Stimulated activated CD4-positive, alpha-beta T cell treated with anti-CD3 and anti-CD28 coated beads, Interleukin-2, amount 100 ng/mL, for 4 hours (primary cell): ENCODE measurements at places on chromosomes 2 and 18.

- no peak for DNase-seq
These were observed 154.5 kb downstream of the RPIA start for GRCh38 chr2:88845772-88846661.

- DNase-seq, result no peak
These were observed 119.2 kb upstream of the FHL2 start for GRCh38 chr2:105517814-105518705.

GRCh38 chr2:69616755-69617154, 26.8 kb downstream of the AAK1 start:
- peak; percentile 41 for DNase-seq

DNA sequence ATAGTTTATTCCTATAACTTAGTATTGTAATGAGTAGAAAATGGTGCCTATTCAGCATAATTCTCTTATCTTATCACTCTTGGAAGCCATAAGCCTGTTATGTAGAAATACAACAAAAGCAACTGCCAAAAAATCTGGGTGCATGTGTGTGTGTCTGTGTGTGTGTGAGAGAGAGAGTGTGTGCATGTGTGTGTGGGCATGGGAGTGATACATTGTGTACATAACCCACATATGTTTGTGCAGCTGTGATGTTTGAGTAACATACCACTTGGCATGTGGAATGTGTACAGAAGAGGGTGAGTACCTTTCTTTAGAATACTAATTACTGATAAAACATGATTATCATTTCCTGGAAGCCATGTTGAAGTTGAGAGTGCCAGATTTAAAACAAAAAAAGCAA, 642.3 kb upstream of the SYT4 start:
- DNase-seq, result no peak

DNA sequence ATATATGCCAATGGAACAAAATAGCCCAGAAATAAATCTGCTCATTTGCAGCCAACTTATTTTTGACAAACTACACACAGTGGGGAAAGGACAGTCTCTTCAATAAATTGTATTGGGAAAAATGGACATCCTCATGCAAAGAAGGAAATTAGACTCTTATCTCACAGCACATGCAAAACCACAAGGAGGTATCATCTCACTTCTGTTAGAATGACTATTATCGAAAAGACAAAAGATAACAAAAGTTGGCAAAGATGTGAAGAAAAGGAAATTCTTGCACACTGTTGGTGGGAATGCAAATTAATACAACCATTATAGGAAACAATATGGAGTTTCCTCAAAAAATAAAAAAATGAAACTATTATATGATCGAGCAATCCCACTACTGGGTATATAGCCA, 16.3 kb upstream of the WDR75 start:
- no peak for DNase-seq

DNA sequence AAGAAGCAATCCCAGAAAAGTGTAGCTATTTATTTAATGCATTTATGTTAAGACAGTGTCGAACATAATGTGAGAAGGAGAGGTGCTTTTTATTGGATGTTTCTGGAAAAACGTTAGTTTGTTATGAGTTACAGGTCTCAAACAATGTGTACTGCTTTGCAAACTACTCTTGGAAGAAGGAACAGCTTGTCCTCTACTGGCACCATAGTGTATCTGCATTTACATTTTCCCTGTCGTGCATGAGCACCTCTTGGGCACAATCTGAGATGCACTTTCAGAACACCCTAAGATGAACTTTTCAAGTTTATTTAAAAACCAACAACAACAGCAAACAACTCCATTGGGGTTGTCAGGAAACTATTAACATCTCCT, 22.8 kb downstream of the CCNYL1 start:
- DNase-seq, result no peak

- DNase-seq, result no peak
These were observed 1.2 kb upstream of the HAAO start for GRCh38 chr2:42793334-42794270.

GRCh38 chr2:11419781-11420180, 46.2 kb downstream of the E2F6 start:
- DNase-seq, result no peak

- DNase-seq, result no peak
These were observed 83.9 kb upstream of the MAPRE2 start for GRCh38 chr18:34957119-34957863.

- no peak for DNase-seq
These were observed 183.5 kb downstream of the HNMT start for GRCh38 chr2:138147796-138148195.

DNA sequence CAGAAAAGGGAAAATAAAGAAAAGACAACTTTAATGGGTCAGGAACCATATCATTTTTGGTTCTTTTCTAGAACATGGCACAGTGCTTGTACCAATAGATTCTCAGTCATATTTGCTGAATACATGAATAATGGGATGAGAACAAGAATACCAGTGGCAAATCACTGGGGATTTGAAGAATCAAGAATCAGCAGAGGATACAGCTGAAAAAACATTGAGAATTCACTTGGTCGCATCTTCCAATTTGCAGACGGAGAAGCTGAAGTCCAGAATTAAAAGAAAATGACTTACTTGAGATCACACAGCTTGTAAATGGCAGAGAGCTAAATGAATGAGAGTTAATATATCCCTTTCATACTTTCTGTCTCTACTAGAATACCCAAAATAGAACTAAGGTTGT, 362.2 kb downstream of the RAD51AP2 start:
- no peak for DNase-seq

DNA sequence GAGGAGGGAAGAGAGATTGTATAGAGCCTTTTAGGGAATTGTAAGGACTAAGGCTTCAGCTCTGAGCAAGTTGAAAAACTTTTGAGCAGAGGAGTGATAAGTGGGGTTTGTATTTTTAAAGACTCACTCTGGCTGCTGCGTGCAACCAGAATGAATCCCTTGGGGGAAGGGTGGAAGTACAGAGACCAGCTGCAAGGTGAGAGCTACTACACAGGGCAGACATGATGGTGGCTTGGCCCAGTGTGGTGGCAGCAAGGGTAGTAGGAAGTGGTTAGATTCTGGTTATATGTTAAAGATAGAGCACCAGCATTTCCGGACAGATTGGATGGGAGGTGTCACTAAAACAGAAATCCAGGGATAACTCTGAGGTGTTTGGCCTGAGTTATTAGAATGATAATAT, 10.1 kb upstream of the SESTD1 start:
- DNase-seq, result no peak

DNA sequence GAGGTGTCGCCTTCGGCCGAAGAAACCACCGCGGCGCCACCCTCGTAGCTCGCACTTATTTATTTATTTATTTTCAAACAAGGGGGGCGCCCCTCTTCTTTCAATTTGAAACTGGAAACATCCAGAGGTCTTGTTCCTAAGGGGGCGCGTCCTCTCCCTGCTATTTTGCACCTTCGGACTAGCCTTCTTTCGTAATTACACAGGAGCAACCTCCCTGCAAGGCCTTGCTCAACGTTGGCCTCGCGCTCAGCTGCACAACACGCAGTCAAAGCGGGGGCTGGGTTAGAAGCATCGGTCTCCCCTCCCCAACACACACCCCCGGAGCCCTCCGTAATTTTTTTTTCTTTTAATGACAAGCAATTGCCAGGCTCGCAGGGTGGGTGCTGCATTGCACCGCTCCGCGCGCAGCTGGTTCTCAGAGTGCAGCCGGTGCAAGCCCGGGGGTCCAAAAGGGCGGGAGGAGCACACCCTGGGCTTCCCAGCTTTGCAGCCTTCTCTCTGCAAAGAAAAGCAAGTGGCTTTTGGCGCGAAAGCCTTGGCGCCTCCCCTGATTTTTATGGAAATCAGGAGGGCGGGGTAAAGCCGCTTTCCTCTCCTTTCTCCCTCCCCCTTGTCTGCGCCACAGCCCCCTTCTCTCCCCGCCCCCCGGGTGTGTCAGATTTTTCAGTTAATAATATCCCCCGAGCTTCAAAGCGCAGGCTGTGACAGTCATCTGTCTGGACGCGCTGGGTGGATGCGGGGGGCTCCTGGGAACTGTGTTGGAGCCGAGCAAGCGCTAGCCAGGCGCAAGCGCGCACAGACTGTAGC, at the start of gene MYCN:
MYCN (plus strand) TSS at position 697 of the 807 bp plus-strand sequence. CDS start 1,515 bp downstream, outside the sequence.
- DNase-seq, result no peak

DNA sequence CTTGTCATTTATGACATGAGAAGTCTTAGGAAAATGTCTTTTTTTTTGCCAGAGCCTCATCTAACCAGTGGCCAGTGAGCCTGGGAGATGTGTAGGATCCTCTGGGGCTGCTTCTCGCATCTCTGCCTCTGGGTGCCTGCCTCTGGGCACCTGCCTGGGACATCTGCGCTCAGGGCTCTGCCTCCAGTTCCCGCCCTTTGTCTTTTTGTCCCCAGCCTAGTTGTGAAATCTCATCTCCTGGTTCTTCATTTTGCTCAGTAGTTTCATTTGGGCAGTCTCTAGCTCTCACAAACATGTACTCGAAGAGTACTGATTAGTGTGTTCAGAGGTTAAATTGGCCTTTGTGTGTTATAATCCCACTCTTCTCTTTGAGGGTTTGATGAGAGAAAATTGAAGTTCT, 92.0 kb downstream of the LTBP1 start:
- DNase-seq, result no peak

DNA sequence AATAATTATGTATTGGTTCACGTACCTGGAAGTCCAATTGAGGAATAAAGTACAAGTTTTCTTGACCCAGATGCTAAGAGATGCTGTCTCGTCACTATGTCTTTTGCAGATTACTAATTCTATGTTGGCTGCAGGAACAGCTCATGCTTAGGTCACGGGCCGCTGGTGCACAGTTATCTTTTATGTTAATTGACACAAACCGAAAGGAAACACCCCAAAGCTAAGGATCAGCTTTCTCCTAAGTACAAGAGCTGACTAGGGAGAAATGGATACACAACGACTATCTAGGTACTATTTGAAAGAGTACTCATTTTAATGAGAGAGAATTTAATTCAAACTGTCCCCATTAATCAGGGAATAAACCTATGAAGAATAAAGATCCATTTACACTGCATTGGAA, 217.7 kb upstream of the SLC35G4 start:
- no peak for DNase-seq

DNA sequence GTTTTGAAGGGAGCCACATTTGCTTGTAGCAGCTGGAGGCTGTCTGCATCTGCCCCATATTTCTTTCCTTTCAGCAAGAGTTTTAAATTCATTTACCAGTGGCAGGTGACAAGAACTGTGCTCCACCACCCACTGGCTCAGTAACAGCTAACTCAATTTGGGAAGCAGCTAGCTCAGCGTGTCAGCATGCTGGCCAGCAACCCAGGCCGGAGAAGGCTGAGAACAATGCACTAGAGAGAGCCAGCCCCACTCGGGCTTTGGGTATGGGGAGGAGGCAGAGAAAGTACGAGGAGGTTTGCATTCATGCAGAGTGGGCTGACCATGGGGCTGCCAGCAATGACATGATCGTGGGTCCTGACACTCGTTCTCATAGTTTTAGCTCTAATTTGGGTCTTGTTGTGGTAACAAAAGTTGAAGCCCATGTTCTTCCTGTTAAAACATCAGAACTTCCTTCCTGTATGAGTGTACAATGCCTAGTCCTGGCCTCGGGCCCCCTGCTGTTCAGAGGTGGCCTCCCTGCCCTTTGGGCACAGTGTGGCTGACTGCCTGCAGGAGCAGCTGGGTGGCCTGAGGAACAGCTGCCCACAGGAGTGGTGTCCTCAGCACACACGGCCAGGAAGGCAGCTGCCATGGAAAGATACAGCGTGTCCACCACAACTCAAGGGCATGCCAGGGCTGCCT, 23.0 kb downstream of the CDC42EP3 start:
- DNase-seq, result no peak

DNA sequence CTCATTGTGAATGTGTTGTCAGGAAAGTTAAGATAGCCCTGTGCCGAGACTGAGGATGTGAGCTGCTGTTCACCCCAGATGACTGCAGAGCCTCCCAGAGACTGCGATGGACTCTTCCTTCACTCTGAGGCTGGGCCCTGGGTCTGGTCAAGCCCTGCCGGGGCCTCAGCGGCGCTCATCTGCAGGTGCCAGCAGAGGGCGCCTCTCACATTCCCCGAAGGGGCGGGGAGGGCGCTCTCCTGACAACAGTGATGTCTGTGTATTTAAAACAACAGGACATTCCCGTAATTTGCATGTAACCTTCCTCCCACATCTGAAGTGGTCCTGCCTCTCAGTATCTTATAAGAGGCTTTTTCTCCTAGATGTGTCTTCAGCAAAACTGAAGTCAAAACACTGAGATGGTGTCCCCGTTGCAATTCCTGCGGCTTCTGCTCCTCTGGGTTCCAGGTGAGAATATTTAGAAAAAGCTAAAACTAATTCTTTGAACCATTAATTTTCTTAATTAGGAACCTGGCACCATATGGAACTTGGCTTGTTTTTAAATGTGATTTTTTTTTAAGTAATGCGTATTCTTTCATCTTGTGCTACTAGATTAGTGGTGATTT, 1377.9 kb downstream of the RPIA start:
- no peak for DNase-seq

GRCh38 chr2:25690058-25690457, 16.7 kb upstream of the DTNB start:
- no peak for DNase-seq

- DNase-seq, result no peak
These were observed 293.9 kb upstream of the PARD3B start for GRCh38 chr2:204251158-204251997.

- no peak for DNase-seq
These were observed 15.6 kb upstream of the PSD4 start for GRCh38 chr2:113157897-113158753.

DNA sequence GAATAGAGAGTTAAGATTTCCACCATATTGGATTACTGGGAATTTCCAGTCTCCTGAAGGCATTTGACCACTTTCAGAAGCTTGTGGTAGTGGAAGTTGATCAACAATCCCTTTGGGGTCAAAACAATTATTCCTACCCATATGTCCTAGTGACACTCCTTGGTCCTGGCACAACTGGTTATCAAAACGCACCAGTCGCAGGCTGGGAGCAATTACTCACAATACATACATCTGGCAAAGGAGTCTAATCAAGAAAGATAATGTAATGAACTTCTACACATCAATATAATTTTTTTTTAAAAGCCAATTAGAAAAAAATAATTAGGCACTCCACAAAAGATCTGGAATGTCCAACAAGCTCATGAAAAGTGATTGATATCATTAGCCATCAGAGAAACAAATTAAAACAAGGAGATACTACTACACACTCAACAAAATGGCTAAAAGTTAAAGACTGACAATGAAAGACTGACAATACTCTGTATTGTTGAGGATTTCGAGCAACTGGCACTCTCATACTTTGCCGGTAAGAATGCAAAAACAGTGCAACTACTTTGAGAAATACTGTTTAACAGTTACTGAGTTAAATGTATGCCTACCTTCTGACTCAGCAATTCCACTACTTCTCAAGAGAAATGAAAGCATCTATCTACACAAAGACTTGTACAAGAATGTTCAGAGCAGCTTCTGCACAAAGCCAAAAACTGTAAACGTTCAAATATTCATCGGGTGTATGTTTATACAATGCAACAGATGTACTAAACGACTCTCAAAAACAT, 2.0 kb downstream of the INO80C start:
- DNase-seq, result no peak
